ENCODE measurements at places on chromosomes 6 and 20.
A peak's percentile ranks its signal among the peaks of the same experiment; 100 is the strongest.

DNA sequence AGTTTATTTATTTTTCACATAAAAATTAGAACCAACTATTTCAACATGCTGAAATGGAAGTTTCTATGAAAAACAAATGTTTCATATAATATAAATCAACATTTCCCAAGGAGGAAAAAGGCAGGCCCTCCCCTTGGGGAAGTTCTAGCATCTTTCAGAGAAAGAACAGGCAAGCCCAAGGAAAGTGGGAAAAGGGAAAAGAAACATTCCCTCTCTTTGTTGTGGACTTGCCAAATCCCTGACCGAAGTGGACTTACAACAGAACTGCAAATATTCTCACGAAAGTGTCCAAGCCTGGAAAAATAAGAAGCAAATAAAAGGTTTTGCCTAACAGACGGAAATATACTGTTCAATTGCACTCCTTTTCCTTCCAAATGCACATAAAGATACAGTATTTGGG lies 214.4 kb downstream of the ATXN1 start:
- no peak for DNase-seq

GRCh38 chr6:130968476-130968875 lies 94.6 kb downstream of the EPB41L2 start:
- DNase-seq: no peak

- no peak for DNase-seq
Observed at GRCh38 chr6:113978084-113978675, 7.2 kb upstream of the HDAC2 start.

- DNase-seq: no peak
Observed at GRCh38 chr20:31717478-31718201, 5.0 kb downstream of the BCL2L1 start.

GRCh38 chr6:52499681-52500236 lies 77.1 kb downstream of the TRAM2 start:
- no peak for DNase-seq

GRCh38 chr6:95784019-95784418 lies 206.7 kb downstream of the MANEA start:
- no peak for DNase-seq

DNA sequence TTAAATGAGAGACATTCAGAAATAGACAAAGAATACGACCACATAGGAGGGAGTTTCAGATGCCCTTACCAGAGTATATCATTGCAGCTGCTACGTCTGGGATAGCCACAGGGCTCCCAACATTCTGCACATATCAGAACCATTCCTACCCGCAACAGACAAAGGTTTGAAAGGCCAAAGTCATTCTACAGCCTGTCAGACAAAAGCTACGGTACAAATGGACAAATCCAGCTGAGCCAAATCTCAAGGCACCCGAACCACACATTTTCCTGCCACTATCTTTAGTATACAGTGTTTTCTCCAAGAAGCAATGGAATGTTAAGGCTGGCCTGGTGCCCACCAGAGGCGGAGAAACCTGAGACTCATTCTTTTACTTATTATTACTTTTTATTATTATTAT lies 30.5 kb upstream of the LYRM2 start:
- no peak for DNase-seq

GRCh38 chr6:33273924-33274902 lies 2.3 kb downstream of the RPS18 start:
- no peak for DNase-seq

- no peak for DNase-seq
Observed at GRCh38 chr6:129583866-129584265, 126.1 kb downstream of the ARHGAP18 start.

DNA sequence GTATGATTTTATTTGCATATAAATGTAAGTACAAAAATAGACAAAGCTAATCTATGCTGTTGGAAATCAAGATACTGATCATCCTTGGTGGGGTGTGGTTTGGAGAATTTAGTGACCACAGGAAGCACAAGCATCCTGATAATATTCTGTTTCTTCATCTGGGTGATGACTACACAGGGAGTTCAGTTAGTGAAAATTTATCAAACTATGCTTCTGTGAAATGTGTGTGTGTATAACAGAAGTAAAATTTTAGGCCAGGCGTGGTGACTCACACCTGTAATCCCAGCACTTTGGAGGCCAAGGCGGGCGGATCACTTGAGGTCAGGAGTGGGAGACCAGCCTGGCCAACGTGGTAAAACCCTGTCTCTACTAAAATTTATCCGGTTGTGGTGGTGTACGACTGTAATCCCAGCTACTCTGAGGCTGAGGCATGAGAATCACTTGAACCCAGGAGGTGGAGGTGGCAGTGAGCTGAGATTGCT lies 20.6 kb downstream of the ENPP3 start:
- DNase-seq: peak; percentile 41

DNA sequence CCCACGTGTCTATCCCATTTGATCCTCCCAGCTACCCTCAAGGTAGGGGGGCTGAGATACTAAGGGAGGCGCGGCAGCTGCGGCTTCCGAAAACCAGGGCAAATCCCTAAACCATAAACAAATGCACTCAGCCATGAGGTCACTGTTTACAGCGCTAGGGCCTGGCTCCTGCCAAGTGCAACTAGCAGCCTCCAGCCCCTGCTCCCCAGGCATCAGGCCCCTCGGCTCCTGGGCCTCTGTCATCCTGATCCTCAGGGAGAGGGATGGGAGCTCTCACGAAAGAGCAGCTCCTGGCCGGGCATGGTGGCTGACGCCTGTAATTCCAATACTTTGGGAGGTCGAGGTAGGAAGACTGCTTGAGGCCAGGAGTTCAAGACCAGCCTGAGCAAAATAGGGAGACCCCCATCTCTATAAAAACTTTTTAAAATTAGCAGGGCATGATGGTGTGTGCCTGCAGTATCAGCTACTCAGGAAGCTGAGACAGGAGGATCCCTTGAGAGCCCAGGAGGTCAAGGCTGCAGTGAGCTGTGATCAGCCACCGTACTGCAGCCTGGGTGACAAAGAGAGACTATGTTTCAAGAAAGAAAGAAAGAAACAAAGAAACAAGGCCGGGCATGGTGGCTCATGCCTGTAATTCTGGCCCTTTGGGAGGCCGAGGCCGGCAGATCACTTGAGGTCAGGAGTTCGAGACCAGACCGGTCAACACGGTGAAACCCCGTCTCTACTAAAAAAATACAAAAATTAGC lies 42.5 kb upstream of the TLDC2 start:
- DNase-seq: no peak

GRCh38 chr6:148771212-148771601 lies 24.4 kb downstream of the UST start:
- DNase-seq: no peak

DNA sequence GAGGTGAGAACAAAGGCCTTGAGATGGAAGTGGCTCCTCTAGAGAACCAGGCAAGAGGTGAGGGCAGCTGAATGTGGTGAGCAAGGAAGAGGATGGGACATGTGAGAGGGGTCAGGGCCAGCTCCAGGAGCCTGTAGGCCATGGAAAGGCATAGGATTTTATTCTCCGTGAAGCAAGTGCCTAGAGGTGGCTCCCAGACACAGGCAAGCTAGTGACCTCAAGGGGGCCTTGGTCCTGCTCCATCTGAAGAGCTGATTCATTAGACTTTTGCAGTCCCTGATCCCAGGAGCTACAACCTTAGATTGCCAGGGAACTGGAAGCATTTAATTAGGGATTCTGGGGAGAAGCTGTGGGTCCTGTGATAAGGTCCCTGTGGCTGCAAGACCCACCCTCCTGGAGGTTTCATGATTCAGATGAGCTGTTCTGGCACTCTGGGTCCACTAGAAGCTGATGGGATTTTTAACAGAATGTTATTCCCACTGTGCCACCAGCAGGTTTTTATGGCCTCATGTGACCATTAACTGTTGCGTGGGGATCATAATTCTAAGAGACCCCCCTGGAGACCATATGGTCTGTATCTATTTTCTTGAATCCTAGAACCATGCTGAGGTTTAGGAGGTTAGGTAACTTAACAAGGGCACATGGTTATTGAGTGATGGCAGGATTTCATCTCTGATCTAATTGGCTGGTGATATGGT lies 90.5 kb downstream of the ELOVL5 start:
- DNase-seq: no peak

GRCh38 chr20:5658912-5659345 lies 91.3 kb upstream of the SHLD1 start:
- peak; percentile 83 for DNase-seq

GRCh38 chr6:160060920-160061447 lies 60.6 kb upstream of the SLC22A1 start:
- DNase-seq: no peak

GRCh38 chr20:41469868-41470267 lies 103.2 kb upstream of the EMILIN3 start:
- no peak for DNase-seq

DNA sequence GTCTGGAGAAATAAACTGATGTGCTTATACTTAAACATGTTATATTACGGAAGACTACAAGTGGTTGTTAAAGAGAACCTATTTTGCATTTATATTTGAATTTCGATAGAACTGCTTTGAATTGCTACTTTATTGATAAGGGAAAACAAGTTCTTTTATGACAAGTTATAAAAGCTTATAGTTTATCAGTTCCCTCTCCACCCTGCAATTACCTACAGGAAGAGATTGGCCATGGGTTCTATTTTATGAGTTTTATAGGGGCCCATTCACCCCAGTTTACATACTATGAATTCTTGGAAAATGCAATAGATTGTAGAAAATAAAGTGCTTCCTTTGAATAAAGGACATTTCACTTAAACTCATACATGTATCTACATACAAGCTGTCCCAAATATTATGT lies 144.4 kb downstream of the AHI1 start:
- no peak for DNase-seq

DNA sequence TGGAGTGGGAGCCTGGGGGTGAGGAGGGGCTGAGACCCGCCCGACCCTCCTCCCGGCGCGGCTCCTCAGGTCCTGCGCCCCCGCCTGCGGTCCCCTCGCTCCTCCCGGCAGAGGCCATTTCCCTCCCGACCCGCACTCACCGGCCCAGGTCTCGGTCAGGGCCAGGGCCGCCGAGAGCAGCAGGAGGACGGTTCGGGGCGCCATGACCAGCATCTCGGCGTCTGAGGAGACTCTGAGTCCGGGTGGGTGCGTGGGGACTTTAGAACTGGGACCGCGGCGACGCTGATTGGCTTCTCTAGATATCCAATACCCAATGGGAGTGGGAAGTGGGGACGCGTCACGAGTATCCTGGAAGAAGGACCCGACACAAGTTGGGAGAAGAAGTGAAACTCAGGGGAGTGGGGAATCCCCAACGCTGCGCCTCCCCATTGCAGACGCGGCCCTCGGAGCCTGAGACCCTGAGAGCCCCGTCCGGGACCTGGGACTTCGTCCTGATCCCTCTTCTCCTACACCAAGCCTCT lies at the start of gene HLA-B:
HLA-B (minus strand) TSS at position 234 of the 521 bp plus-strand sequence; CDS start at position 213, 21 bp downstream.
- DNase-seq: peak; percentile 90

GRCh38 chr6:42696526-42697267 lies 25.7 kb downstream of the PRPH2 start:
- no peak for DNase-seq

- no peak for DNase-seq
Observed at GRCh38 chr20:13771853-13772453, 12.8 kb downstream of the ESF1 start.

DNA sequence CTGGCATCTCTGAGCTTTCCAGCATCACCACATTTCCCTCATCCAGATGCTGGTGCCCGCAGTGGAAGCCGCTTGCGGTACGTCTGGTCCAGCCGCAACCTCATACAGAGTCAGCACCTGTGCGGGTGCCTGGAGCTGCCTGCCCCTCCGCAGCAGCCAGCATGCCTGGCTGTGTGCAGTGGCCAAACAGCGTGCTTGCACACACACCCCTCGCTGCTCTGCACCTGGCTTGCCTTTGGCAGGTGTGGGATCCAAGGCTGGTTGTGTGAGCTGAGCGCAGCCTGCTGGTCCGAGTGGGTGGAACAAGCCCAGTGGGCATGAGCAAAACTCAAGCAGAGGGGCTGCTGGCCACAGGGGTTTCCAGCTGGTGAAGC lies 3.1 kb upstream of the HINT3 start:
- peak; percentile 48 for DNase-seq

GRCh38 chr20:62935968-62936585 lies 1.9 kb upstream of the GID8 start:
- no peak for DNase-seq

- DNase-seq: no peak
Observed at GRCh38 chr6:146957181-146958093, 246.8 kb upstream of the STXBP5 start.

DNA sequence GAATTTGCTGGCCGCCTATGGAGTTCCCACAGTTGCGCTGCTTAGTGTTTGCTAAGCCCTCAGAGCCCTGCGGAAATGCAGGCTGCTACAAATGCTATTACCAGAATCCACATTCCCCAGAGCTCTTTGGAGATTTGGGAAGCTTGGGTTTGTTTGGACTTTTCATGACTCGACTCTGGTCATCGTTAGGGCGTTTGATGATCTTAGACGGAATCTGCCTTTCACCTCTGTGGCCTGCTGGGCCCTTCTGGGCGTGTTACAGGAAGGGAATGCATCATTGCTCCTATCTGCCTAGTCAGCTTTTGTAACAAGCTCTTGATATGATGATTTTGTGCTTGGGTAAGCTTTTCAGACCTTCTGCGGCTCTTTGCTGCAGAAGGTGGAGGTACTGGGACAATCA lies 50.8 kb downstream of the EYA2 start:
- DNase-seq: no peak

DNA sequence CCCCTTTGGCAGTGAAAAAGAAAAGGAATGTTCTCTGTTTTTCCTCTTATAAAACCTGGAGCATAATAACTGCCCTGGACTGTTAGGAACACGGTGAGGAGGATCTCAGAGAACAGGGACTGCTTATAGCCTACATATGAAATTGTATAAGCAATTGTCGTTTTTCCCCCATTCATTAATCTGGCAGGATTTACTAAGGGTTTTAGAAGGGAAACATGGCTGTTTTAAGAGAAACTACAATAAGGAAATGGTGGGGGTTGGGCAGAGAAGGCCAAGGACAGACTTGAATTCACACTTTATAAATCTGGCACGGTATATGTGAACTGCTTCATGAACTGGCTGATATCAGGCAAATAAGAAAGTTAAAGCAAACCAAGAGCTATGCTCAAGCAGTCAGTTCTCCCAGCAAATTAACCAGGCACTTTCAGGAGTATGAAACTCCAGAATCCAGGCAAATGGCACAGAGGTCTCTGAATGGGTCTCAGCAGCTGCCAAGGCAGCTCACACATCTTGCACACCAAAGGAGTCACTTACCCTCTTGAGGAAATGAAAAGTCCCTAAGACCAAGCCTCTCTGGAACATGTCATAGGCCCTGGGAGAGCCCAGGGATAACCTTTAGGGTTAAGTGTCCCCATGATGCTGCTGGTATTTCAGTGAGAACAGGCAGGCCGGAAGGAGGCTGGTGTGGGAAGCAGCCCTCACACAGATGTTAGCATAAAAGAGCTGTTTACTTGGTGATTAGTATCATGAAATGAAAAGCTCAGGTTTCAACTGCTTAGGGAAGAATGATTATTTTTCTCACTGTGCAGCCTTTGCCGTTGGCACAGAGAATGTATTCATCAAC lies 260.5 kb upstream of the MARCKS start:
- DNase-seq: no peak

- no peak for DNase-seq
Observed at GRCh38 chr20:50413088-50413500, 97.1 kb upstream of the PTPN1 start.

DNA sequence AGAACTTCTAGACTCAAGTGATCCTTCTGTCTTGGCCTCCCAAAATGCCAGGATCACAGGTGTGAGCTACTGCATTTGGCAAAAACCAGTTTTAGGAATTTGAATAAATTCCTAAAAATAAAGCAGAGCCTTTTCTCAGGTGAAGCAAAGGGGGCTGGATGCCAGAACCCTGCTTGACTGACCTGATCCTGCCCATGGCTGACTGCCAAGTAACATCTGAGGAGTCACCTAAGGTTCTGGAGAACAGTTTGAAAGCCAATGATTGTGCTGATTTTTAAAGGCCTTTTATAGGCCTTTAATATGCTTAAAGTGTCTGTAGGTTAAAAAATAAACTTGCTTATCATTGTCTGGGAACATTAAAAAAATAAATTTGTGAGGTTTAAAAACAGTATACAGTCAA lies 14.1 kb upstream of the ZSCAN12 start:
- DNase-seq: no peak

Data from mammary epithelial cell (primary cell).